ENCODE measurements at places on chromosomes 7 and 10.
A peak's percentile ranks its signal among the peaks of the same experiment; 100 is the strongest.

DNA sequence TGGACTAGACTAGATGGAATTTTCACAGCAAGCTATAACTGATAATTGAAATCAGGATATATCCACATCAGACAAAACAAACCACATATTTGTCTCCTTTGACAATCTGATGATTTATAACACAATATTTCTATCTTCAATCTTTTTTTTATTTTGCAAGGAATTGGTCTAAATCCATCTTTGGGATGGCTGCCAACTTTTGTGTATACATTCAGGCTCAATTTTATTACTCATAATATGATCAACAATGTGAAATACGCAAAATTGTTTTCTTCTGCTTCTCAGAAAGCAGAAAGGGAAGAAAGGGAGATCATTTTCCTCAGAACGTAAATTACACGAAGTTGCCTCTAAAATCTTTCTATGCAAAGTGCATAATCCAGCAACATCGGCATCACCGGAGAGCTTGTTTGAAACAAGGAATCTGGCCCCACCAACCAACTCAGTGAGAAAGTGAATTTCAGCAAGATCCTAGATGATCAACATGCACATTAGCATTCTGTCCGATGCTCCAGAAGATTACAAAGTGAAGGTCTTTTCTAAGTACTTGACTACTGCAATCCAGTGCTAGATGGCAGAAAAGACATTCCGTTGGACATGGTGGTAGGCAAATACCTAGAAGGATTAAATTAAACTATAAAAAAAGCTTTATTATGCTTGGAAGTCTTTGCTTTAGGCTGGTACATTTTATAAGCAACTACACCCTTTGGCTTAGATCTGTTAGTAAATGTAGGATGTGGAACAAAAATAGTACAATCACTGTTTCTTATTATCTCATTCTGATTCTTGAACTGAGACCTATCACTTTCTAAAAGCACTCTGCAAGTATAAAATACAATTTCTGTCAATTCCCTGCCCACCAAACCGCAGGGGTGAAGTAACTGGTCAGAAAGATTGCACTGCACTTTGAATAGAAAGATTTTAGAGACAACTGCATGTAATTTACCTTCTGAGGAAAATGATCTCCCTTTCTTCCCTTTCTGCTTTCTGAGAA lies 126.4 kb upstream of the RSU1 start:
- DNase-seq: no peak

DNA sequence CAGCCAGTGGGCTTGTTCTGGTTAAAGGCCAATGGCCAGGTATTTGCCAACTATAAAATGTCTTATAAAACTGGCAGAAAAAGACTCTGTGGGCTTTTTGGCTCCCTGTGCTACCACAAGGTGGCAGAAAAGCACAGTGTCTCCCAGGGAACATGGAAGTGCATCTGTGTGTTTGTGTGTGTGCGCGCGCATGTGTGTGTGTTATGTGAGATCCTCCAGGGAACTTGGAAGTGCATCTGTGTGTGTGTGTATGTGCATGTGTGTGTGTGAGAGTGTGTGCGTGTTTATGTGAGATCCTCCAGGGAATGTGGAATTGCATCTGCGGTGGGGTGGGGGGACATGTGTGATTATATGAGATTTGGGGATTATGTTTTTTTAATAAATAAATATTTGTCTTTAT lies 30.2 kb upstream of the ABI1 start:
- DNase-seq: peak; percentile 11

DNA sequence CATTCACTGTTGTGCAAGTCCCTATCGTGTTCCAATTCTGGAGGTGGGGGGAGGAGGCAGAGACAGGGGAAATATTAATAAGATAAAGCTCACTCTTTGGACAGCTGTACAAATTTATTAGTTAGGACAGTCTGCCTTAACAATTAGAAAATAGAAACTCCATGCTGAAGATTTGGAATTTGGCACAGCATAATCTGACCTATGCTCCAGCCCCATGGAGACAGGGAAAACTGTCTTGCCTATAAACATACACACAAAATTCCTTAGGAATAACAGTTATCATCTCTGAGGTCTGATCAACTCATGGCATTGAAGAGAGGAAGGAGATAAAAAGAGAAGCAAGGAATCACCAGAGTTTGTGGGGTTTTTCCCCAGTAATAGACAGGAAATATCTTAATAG lies 335.4 kb upstream of the MEOX2 start:
- no peak for DNase-seq

DNA sequence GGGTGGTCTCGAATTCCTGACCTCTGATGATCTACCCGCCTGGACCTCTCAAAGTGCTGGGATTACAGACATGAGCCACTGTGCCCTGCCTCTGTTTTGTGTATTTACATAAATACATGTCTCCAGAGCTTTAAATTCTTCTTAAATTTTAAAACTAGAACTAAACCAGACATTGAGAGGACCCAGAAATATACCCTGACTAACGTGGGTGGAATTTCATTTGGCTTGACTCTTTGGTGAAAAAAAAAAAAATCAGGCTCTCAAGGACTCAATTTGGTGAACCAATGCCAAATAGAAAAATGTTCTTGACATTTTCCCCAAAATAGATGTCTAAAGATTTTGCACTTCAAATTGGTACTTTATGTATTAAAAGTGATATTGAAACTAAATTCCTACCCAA lies 16.6 kb upstream of the FAS start:
- DNase-seq: no peak

DNA sequence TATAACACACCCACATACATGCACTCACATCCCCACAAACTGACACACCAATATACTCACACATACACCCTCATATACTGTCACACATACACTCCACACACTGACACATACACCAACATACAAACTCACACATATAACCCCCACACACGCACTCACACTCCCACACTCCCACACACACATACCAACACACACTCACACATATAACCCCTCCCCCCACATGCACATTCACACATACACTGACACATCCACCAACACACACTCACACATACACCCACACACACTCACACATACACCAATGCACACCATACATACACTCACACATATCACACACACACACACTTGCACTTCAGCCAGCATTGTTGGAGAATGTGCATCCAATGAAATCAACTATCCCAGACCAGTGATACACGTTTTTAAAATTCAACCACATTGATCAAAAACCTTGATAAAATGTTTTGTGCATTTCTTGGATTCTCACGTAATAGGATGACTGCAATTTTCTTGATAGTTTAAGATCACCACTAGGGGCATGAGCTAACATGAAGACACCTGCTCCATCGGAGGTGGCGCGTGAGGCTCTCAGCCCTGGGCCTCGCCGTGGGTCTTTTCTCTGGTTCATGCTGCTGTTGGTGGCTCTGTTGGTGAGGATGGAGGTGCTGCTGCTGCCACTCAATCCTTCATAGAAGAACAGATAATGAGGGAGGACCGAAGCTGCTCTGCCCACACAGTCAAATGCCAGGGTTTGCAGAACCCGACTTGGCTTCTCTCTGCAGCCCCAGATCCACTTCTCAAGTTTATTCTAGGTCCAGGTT lies 32.1 kb upstream of the CHST15 start:
- DNase-seq: no peak

- no peak for DNase-seq
Measured at GRCh38 chr7:27143023-27143949, at the start of gene HOXA5. Gene HOXA5 (minus strand): TSS chr7:27143681. CDS start chr7:27143607, 74 bp downstream.

DNA sequence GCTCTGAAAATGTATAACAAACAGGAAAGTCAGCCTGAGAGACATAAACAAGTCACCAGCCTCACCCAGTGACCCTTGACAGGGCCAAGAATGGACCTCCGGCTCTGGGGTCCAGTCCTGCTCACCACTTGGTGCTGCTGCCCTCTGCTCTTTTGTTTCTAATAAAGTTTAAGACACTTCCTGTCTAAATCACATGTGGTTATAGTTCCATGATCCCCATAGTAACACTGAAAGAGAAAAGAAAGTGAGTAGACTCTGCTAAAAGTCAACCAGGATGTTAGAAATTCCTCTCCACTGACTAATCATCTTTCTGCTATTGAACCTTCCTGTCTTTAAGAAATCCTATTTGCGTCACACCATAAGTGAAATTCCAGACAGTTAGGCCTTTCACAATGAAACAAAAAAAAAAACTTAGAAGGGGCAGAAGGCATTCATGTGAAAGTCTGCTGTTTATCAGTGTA lies 179.2 kb upstream of the BET1 start:
- no peak for DNase-seq

- DNase-seq: no peak
Measured at GRCh38 chr10:30284865-30285594, 64.0 kb downstream of the MTPAP start.

- no peak for DNase-seq
Measured at GRCh38 chr10:76946270-76946669, 691.3 kb downstream of the KCNMA1 start.

- no peak for DNase-seq
Measured at GRCh38 chr7:47604496-47604890, 22.6 kb upstream of the TNS3 start.

GRCh38 chr7:46317256-46317655 lies 396.2 kb upstream of the IGFBP3 start:
- DNase-seq: no peak

- peak; percentile 76 for DNase-seq
Measured at GRCh38 chr10:71383972-71384687, 12.6 kb upstream of the CDH23 start.

GRCh38 chr10:348456-348855 lies 213.2 kb downstream of the ZMYND11 start:
- no peak for DNase-seq

- DNase-seq: no peak
Measured at GRCh38 chr10:31749301-31749700, 179.3 kb downstream of the ARHGAP12 start.

- DNase-seq: no peak
Measured at GRCh38 chr7:88771417-88771816, 11.9 kb downstream of the ZNF804B start.

DNA sequence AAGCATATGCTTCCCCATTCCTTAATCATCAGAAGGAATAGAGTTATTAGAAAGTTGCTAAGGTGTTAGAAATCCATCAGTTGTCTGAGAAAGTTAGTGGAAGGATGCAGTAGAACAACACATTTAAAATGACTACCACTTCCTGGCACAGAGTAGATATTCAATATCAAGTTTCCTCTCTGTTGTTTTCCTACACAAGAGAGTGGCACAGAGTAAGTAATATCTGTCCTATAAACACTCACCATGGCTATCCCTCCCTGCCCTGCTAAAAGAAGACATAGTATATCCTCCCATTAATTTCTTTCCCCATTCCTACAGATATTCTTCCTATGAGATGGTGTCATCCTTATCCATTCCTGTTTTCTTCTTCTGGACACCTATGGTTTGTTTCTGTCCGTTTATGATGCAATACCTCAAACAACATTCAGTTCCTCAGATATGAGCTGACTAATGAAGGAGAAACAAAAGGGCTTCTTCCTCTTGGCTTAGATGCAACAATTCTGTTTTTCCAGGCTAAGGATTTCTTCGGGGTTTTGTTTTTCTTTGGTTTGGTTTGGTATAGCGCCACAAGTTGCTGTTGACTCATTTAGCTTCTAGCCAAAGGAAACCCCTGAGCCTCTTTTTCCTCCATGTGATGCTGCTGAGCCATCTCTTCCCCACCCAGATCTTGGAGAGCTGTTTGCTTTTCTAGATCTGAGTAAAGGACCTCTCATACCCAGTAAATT lies 32.9 kb upstream of the BPGM start:
- peak; percentile 6 for DNase-seq

- no peak for DNase-seq
Measured at GRCh38 chr7:30598121-30598876, 3.6 kb downstream of the GARS1 start.

DNA sequence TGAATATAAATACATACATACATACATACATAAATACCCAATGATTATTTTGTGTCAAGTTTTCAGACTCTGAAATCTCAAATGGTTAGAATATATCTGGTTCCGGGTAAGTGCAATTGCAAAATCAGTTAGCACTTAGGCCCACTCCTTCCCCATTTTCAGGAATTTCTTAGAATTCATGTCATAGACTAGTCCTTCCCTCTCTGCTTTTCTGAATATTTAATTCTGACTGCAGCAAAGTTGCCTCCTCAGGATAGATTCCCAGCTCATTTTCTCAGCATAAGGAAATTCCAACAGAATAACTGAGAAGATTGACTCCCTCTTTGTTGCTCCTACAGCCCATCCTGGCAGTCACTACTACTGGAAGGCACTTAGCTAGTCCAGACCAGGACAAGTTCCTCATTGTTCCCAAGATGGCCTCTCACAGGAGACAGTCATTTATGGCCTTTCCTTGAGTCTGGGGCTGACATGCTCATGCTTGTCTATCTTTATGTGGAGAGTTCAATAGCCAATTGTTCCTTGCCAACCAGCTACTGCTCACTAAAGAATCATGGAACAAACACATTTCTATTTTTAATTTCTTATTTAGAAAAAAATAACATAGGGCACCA lies 142.9 kb upstream of the ITGB1 start:
- no peak for DNase-seq

GRCh38 chr7:22601812-22602565 lies 102.0 kb upstream of the STEAP1B start:
- DNase-seq: no peak

DNA sequence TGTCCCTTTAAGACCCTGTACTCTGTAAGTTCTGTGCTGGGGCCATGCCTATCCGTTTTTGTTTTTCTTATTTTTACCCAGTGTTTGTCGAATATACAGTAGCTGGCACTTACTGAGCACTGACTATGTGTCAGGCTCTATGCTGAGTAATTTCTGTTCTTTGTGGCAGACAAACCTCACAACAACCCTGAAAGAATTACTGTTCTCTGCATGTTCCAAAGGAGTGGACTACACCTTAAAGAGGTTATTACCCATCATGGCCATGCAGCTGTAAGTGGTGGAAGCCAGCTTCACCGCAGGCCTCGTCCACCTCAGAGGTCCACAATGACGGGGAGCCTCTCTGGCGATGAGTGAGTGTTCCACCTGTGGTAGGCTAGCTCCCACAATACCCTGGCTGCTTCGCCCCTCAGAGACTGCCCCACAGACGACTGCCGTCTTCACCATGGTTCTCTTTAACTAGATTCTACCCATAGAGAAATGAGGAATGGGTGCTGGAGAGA lies 30.1 kb upstream of the RBM20 start:
- no peak for DNase-seq

GRCh38 chr10:58177362-58177947 lies 90.2 kb downstream of the IPMK start:
- DNase-seq: no peak

DNA sequence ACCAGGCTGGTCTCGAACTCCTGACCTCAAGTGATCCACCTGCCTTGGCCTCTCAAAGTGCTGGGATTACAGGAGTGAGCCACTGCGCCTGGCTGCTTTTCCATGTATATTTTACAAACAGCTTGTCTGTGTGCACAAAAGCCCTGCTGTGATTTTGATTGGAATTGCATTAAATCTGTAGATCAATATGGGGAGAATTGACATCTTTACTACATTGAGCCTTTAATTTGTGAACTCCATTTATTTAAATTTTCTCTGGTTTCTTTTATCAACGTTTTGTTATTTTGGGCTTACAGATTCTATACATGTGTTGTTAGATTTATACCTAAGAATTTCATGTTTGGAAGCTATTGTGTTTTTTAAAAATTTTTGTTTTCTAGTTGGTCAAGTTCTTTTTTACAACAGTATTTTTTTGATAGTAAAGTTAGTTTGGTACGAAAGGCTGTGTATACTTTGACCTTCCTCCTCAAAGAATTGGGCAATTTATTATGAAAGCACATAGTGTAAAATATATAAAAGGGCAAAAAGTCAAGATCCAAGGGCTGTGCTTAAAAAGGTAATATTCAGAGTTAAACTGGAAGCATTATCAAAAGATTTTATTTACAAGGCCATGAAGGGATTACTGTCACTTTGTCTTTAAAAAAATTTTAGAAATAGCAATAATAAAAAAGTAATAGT lies 92.8 kb downstream of the STK31 start:
- DNase-seq: no peak

Measured in stimulated activated CD4-positive, alpha-beta T cell treated with anti-CD3 and anti-CD28 coated beads, TNF-alpha, amount 100 ng/mL, for 24 hours (primary cell).